ENCODE measurements at places on chromosomes 4 and X.

- no peak for DNase-seq
These were observed 234.3 kb downstream of the HS3ST1 start for GRCh38 chr4:11194431-11194830.

GRCh38 chr4:128394778-128395177, 107.2 kb upstream of the PGRMC2 start:
- no peak for DNase-seq

- no peak for DNase-seq
These were observed 58.4 kb downstream of the FAM53A start for GRCh38 chr4:1625600-1626138.

DNA sequence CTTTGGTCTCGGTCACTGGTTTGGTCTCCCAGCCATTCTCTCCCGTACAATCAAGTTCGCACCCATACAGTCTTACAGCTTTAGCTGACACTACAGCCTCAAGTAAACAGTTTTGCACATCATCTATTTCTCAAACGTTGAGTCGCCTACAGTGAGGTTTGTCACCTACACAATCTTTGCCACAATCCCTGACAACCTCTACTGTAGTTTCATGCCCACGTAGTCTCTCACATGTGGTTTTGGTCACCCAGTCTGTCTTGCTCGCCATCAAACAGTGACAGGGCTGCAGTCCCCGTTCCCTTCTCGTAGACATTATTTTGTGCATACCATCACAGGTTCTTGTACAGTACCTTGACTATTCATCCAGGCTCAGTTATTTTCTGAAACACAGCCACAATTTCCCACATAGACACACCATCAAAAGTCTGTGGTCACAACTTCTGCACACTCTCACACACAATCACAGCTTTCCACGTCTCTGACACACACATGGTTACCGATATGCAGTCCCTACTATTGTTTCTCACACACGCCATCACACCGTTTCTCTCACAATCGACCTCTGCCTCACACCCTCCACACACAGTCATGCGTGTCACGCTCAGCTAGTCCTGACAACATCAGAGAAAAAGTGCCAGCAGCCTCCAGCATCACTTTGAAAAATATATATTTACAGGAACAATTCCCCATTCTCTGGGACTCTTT, 5.3 kb upstream of the CFP start:
- no peak for DNase-seq

GRCh38 chr4:173167758-173168395, 734 bp upstream of the GALNT7 start:
- no peak for DNase-seq
